Urinary bladder (tissue), 4 donors: ENCODE measurements at places on chromosomes 4 and X.

DNA sequence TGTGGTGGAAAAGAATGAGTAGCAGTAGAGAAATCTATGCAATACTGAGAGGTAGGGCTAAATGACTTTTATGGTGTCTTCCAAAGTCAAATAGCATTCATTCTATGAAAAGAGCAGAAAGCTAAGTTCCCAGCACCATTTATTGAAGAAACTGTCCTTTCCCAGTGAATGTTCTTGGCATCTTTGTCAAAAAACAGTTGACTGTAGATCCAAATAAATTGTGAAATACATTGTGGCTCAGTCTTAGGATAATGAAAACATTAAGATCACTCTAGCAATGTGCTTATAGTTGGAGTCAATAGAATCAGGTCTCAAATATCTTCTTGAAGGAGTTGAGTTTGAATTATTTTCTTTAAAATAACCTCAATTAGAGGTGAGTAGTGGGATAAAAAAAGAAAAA is 19.4 kb downstream of the AREG start:
- DNase-seq, result no peak

- DNase-seq, result no peak
Measured at GRCh38 chr4:167787231-167787630, 305.1 kb upstream of the ANXA10 start.

DNA sequence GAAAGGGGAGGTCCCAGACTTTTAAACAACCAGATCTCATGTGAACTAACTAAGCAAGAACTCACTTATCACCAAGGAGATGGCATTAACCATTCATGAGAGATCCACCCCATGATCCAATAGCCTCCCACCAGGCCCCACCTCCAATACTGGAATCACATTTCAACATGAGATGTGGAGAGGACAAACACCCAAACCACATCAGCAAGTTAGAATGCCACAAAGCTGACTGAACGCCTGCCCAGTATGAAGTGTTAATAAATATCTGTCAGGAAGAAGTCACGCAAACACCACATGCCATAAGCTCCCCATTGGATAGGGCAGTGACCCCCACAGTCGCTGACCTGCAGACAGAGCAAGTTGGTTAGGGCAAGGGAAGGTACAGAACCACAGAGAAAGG is 14.3 kb downstream of the SLC10A6 start:
- no peak for DNase-seq

DNA sequence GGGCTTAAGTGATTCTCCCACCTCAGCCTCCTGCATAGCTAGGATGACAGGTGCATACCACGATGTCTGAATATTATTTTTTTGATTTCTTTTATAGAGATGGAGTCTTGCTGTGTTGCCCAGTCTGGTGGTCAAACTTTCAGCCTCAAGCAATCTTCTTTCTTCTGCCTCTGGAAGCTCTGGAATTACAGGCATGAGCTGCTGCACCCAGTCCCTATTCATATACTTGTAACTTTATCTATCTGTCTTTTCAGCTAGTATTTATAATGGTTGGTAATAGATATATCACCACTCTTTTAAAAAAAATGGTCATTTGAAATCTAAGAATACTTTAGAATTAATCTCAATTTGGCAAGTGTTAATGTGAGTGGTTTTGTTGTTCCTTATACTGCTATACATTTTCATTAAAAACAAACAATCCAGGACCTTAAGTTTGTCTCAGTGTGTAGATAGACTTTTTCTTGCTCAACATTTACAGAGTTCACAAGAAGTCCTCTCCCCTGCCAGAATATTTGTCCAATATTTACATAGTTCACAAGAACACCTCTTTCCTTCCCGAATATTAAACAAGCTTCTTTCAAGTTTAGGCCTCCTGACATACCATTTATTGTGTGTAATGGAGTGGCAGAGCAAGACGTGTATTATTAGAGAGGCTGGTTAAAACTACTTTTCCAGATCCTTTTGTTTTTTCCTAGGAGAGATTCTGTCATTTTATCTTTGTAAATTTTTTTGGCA is 1197.4 kb upstream of the ADGRL3 start:
- no peak for DNase-seq

DNA sequence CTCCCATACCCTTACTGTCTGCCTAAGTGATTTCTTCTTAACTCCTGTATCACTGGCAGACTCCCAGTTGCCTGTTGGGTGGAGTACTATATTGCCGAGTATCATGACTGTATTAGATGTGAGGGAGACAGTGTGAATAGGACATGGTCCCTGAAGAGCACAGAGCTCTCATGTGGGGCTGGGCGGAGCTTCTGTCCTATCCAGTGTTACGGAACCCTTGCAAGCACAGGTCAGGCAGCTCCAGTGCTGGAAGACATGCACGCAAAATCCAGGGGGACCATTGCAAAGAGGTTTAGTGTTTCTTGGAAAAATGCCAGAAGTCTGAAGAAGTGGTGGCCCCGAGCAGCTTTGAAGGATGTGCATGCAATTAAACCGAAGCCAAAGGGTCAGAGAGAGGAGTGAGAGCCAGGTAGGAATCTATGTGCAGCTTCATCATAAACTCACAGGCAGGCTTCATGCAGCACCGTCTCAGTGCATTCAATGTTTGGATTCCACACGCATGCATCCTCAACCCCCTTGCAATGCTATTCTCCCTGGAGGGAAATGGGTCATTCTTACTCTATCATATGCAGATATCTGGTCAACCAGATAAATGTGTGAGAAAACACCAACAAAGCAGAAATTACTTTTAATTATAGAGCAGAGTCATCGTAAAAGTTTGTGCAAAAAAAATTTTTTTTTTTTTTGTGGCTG is 49.7 kb upstream of the DHRSX start:
- no peak for DNase-seq

DNA sequence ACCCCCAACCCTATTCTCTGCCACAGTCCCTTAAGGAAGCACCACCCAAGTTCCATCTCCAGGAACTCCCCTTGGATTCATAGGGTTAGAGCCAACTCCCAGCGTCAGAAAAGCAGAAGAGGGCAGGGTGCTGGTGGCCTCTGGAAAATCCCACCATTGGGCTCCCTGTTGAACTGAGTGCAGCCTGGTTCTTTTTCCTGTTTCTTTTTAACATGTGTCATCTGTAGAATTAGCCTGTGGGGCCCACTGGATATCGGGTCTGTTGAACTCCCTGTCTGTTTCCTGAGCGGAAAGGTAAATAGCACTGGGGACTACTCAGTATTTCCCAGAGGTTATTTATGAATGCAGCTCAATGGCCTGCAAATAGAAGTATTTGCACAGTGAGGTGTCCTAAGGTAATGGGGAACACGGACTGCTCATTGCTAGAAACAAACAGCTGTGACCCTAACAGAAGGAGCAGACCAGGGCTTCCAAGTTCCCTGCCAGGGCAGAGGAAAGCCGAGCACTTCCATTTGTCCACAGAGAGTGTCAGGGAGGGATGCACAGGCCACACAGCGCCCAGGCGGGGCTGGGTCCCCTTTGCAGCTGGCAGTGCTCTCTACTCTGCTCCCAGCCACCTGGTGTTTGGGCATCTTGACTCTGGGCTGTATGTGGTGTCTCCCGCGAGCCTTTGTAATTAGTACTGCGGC is 102.6 kb downstream of the FHDC1 start:
- DNase-seq, result no peak

DNA sequence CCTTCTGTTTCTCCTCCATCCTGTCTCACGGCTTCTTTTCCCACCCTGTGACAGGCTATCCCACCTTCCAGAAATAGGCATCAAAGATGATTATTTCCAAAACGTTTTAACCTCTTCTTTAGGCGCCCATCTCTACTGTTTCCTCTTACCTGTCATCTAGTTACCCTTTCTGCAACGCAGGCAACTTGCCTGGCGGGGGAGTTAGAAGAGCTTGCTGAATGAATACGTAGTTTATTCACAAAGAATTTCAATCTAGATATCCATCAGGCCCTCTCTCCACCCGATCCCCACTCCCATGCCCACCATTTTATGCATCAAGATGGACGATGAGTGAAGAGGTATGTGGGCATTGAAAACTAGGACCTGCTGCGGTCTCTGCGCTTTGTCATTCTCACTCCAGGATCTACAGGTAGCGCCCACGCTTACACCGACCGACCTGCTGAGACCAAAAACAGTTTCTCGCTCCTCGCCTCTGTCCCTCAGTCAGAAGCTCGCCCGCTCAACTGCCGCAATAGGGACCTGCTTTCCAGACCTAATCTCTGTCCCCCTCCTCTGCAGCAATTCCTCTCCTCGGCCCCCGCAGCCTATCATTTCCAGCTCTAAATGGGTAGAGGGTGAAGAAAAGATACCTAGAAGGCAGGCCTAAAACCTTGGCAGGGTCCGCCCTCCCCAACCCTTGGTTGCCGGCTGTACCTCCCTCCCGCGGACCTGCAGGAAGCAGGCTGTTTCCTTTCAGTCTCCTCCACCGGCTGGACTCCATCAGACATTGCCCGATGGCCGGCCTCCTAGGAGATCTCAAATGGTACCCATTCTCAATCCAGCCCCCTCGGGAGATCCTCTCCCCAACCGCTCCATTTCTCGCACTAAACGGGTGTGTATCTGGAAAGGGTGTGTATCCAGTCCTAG is 624 bp downstream of the BEX5 start:
- DNase-seq, result no peak

DNA sequence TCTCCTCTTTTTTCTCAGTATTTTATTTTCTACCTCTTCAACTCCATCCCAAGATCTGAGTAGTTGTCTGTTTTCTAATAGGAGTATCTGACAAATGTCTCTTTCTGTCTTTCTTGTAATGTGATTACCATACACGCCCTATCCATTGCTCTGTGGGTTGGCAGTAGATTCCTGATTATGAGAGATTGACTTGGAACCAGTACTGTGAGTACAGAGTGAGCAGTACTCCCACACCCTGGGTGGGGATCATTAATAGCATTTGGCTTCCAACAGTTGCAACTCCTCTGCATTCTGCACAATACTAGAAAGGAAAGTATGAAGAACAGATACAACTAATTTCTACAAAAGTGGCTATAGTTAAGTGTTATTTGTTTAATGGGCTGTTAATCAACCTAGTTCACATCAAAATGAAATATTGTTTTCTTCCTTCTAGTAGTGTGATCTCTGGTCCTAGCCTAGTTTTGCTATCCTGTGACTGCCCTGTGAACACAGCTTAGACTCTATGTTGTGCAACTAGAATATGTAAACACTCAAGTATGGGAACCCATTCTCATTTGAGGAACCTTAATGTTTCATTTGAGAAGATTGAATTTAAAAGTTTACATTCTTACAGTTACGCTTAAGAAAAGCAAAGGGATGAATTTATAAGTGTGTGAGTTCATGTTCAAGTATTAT is 112.9 kb downstream of the PTPN13 start:
- DNase-seq, result no peak

- DNase-seq, result no peak
Measured at GRCh38 chrX:149513825-149514428, 8.8 kb upstream of the IDS start.

GRCh38 chr4:7736436-7737267 is 203.0 kb downstream of the AFAP1 start:
- DNase-seq, result no peak
